Activated CD8-positive, alpha-beta T cell treated with anti-CD3 and anti-CD28 coated beads for 36 hours (primary cell): ENCODE measurements at places on chromosomes 11 and 22. TPM values are rescaled to one million over a fixed set of nuclear protein-coding genes. Genes with fewer than 3 reads are reported as not detected.
A peak's percentile ranks its signal among the peaks of the same experiment; 100 is the strongest.

Gene TBX10
- total RNA-seq, result not detected

Gene OR8G1
- not detected for total RNA-seq

Gene GLB1L2
- total RNA-seq, result 6.0 TPM

Gene ALDH3B1
- total RNA-seq, result 0.11 TPM

Gene SYT13
- not detected for total RNA-seq

Gene THRSP
- total RNA-seq, result not detected

Gene ANO1
- total RNA-seq, result not detected

Gene MS4A1
- total RNA-seq, result 2.1 TPM

Gene SLC22A12
- not detected for total RNA-seq

Gene TANGO2
- 15.7 TPM for total RNA-seq

Gene FOLR2
- not detected for total RNA-seq

DNA sequence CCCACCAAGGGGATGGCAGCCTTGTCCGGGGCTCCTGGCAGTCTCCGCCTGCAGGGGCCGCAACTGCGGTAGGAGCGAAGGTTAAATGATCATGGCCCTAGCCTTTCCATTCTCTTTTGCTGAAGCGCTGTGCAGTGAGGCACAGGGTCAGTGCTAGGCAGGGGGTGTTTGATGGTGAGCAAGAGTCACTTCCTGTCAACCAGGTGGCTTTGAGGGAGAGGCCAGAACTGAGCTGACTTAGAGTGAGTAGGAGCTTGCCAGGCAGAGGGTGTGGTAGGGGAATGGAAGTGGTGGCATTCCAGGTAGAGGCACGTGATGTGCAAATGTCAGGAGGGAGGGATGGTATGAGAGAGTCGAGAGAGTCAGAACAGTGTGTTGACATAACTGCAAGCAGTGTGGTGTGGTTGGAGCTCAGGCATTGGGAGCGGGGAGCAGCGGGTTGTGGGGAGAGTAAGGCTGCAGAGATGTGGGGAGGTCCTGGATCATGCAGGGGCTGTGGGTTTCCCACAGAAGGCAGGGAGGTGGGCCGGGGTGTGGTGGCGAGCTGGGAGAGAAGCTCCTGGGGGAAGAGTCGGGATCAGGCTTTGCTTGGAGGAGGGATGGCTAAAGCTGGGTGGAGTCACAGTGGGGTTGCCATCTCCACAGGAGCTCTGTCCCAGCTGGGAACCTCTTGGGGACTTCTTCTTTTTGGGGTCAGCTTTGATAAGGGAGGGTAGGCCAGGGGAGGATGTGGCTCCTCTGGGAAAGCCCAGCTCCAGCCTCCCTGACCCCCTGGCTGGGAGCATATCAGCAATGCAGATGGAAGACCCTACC lies 33.3 kb downstream of the AMPD3 start:
- H3K27ac ChIP-seq, result peak overlapping the region; percentile 64
- peaks cover 24% of the 10 kb centered on the region for H3K4me1 ChIP-seq

GRCh38 chr22:45120440-45120839 lies 43.3 kb upstream of the NUP50 start:
- no peaks in the 10 kb centered on the region for H3K4me1 ChIP-seq
- no peaks in the 10 kb centered on the region for H3K36me3 ChIP-seq
- H3K4me3 ChIP-seq, result no peak overlapping the region
- no peak for DNase-seq
- H3K27me3 ChIP-seq, result peaks cover 3% of the 10 kb centered on the region
- H3K27ac ChIP-seq, result no peak overlapping the region

GRCh38 chr11:114098927-114099326 lies 39.4 kb downstream of the ZBTB16 start:
- no peak overlapping the region for H3K4me3 ChIP-seq
- H3K36me3 ChIP-seq, result no peaks in the 10 kb centered on the region
- peaks cover 23% of the 10 kb centered on the region for H3K4me1 ChIP-seq
- no peak overlapping the region for H3K27ac ChIP-seq
- no peak for DNase-seq
- no peaks in the 10 kb centered on the region for H3K27me3 ChIP-seq

GRCh38 chr11:71286701-71287643 lies 34.6 kb upstream of the SHANK2 start:
- no peaks in the 10 kb centered on the region for H3K36me3 ChIP-seq
- no peak for DNase-seq
- no peak overlapping the region for H3K27ac ChIP-seq
- H3K27me3 ChIP-seq, result no peaks in the 10 kb centered on the region
- no peak overlapping the region for H3K4me3 ChIP-seq

GRCh38 chr11:115458877-115459276 lies 45.3 kb downstream of the CADM1 start:
- H3K27me3 ChIP-seq, result peaks cover 1% of the 10 kb centered on the region
- H3K4me3 ChIP-seq, result no peak overlapping the region
- no peak for DNase-seq

DNA sequence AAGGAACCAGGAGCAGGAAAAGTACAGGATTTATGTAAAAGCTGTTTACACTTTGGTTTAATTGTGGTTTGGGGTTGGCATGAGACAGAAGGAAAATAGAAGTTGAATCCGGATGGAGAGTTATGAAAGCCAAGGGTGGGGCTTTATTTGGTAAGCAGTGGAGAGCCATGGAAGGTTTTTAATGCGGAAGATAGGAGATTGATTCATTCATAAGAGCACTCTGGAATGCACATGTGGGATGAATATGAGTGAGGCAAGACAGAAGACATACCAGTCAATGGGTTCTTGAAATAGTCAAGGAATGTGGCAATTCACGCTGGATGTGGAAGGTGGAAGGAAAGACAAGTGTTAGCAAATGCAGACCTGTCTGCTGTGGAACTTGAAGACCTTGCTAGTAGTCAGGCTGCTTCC lies 9.3 kb upstream of the GLB1L3 start:
- H3K27me3 ChIP-seq, result no peaks in the 10 kb centered on the region
- H3K36me3 ChIP-seq, result no peaks in the 10 kb centered on the region
- DNase-seq, result no peak

DNA sequence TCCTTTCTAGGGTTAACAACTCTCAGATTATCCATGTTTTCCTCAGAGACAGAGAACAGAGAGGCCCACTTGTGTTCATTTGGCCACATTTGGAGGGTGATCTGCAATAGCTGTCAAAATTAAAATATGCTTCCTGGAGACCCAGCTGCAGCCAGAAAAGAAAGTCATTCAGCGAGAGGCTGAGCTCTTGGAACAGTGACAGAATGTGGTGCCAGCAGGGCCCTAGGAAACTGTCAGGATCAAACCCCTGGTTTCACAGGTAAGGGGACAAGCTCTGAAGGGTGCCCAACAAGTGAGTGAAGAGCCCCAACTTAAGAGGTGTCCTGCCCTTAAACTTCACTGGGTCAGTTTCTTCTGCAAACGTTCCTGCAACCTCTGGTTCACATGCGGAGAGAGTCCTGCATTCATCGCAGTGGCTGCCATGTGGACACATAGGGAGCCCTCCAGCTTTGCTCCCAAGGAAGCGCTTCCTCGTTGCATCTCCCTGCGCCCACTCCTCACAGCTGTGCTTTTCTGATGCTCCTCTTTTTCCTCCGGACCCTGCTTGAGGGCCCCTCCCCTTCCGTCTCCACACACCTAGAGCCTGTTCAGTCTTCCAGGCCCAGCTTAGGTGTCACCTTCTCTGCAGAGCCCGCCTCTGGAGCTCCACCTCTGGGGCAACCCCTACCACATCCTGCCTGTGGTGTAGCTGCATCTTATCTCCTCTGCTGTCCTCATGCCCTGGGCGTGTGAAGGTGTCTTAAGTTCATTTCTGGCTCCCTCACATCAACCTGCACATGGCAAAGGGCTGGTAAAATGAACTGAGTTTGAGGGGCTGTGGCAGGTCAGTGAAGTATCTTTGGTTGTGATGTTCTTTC lies 3.9 kb downstream of the UCP3 start:
- H3K36me3 ChIP-seq, result peaks cover 30% of the 10 kb centered on the region
- no peaks in the 10 kb centered on the region for H3K27me3 ChIP-seq
- peak; percentile 96 for DNase-seq
- peak overlapping the region; percentile 91 for H3K27ac ChIP-seq
- H3K4me1 ChIP-seq, result peaks cover 82% of the 10 kb centered on the region

- peak overlapping the region; percentile 94 for H3K27ac ChIP-seq
- H3K36me3 ChIP-seq, result peaks cover 47% of the 10 kb centered on the region
- DNase-seq, result peak; percentile 85
- H3K4me3 ChIP-seq, result peak overlapping the region; percentile 76
Measured at GRCh38 chr22:37218771-37219411, 6.6 kb upstream of the SSTR3 start.

- no peak overlapping the region for H3K4me3 ChIP-seq
- peaks cover 53% of the 10 kb centered on the region for H3K4me1 ChIP-seq
- H3K36me3 ChIP-seq, result peaks cover 54% of the 10 kb centered on the region
Measured at GRCh38 chr11:110438017-110438416, 8.3 kb downstream of the FDX1 start.

DNA sequence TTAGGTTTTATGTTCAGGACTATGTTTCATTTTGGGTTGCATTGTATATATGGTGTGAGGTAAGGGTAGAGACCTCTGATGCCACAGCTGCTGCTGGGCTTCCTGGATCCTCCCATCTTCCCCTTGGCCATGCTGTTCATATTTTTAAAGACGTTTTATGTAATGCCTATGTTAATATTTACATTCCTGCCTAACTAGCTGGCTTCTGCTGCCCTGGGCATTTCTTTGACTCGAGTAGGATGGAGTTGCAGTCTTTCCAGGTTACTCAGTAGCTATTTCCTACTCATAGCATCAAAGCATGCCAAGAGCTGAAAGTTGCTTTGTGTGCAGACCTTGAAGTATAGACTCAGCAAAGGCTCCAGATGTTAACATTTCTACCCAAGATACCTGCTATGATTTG lies 220.5 kb upstream of the CADM1 start:
- H3K36me3 ChIP-seq, result no peaks in the 10 kb centered on the region
- peaks cover 1% of the 10 kb centered on the region for H3K27me3 ChIP-seq
- no peak overlapping the region for H3K27ac ChIP-seq
- H3K4me1 ChIP-seq, result no peaks in the 10 kb centered on the region
- no peak overlapping the region for H3K4me3 ChIP-seq

DNA sequence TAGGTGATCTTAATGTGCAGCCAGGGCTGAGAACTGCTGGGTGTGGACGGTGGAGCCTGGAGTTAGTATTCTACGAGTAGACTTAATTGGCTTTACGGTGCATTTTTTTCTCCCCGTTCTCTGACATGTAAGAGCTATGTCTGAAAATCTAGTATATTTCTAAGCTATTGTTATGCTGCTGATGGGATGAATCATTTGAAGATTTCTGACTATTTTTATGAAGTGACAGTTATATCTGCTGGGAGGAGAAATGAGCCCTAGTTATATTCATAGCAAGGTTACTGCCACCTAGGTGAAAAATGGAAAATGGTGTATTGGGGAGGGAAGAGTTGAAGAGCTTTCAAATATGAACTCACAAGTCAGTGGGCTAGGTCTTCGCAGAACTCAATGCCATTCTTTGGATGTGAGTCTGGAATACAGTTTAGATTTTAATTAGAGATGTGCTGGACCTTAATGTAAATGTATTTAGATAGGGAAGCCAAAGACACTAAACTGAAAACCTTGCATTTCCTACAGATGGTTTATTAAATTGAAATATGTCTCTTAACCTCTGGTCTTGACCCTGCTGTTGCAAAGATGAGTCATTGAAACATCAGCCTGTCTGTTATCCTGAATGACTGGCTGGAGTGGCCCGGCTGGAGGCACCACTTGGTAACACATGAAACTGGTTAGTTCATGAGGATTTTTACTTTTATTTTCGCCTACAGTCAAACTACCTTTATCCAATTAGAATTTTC lies 293.7 kb downstream of the DDX10 start:
- peak; percentile 26 for DNase-seq
- H3K36me3 ChIP-seq, result peaks cover 1% of the 10 kb centered on the region
- no peak overlapping the region for H3K4me3 ChIP-seq
- no peak overlapping the region for H3K27ac ChIP-seq
- no peaks in the 10 kb centered on the region for H3K27me3 ChIP-seq

DNA sequence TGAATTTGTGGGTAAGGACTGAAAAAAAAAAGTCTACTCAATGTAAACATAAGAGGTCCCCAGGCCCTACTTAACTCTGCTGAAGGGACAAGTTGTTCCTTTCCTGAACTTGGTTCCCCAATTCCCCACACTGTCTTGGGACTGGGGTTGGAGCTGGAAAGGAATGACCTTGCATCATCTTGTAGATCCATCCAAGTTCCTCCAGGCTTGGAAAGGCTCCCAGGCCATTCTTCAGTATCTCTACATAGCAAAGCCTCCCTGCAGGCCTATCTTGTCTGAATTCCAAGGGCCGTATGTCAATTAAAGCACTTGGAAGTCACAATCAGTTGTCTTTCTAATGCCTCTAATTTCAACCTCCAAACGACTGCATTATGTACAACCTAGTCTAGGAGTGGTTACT lies 361.2 kb downstream of the TMEM135 start:
- DNase-seq, result no peak
- H3K4me1 ChIP-seq, result no peaks in the 10 kb centered on the region
- peaks cover 7% of the 10 kb centered on the region for H3K27me3 ChIP-seq

DNA sequence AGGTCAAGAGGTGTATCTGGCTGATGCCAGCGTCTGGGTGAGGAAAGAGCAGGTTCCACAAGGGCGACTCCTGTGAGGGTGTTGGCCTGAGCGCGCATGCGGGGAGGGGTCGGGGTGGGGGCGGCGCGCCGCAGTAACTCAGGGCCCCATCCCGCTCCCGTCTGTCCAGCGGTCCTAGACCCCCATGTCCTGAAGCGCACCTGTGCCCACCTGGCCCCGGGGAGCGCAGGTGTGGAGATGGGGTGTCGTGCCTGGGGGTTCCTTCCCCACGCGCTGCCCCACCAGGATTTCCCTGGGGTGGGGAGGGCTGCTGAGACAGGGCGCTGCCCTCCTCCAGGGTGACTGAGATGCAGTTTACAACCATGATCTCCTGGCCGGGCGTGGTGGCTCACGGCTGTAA lies 20.9 kb downstream of the RNH1 start:
- H3K27me3 ChIP-seq, result no peaks in the 10 kb centered on the region
- no peaks in the 10 kb centered on the region for H3K4me1 ChIP-seq
- H3K36me3 ChIP-seq, result peaks cover 3% of the 10 kb centered on the region
- DNase-seq, result no peak
- no peak overlapping the region for H3K4me3 ChIP-seq
- H3K27ac ChIP-seq, result no peak overlapping the region

DNA sequence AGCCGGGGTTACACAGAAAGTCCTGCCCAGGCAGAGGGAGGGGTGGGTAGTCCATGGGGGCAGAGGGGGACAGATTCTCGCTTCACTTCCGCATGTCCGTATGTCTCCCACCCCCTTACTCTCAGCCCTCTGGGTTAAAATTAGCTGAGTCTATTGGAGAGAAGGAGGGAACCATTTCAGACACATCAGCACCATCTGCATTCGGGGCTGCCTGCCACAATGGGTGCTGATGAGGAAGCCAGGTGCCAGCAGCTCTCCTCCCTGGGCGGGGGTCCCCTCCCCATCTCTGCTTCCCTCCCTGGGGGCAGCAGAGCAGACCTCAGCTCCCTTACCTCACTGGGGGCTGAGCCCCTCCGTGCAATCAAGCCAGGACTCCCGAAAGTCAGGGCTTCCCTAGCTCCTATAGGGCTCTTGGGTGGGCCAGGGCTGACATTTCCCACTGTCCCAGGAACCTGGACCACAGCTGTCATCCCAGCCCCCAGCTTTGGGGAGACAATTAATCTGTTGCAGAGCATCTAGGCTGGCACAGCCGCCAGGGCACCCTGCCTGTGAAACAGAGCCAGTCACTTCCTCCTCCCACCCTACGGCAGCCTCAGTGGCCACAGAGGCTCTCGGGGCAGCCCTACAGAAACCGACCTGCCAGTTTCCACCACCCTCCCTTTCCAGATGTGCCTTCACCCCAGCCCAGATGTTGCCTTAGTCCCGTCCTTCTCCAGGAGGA lies 67.3 kb downstream of the PDE2A start:
- DNase-seq, result peak; percentile 12
- no peaks in the 10 kb centered on the region for H3K4me1 ChIP-seq
- no peaks in the 10 kb centered on the region for H3K36me3 ChIP-seq
